ENCODE measurements at places on chromosomes 11 and 22. TPM values are rescaled to one million over a fixed set of nuclear protein-coding genes. Genes with fewer than 3 reads are reported as not detected.

Gene LMNTD2
- 4.0 TPM for total RNA-seq

Gene ACR
- 0.07 TPM for total RNA-seq

Gene MMP12
- total RNA-seq = not detected

Gene PYGM
- 2.9 TPM for total RNA-seq

- DNase-seq = peak; percentile 97
These were observed 486 bp downstream of the PCNX3 start for GRCh38 chr11:65615950-65616574.

DNA sequence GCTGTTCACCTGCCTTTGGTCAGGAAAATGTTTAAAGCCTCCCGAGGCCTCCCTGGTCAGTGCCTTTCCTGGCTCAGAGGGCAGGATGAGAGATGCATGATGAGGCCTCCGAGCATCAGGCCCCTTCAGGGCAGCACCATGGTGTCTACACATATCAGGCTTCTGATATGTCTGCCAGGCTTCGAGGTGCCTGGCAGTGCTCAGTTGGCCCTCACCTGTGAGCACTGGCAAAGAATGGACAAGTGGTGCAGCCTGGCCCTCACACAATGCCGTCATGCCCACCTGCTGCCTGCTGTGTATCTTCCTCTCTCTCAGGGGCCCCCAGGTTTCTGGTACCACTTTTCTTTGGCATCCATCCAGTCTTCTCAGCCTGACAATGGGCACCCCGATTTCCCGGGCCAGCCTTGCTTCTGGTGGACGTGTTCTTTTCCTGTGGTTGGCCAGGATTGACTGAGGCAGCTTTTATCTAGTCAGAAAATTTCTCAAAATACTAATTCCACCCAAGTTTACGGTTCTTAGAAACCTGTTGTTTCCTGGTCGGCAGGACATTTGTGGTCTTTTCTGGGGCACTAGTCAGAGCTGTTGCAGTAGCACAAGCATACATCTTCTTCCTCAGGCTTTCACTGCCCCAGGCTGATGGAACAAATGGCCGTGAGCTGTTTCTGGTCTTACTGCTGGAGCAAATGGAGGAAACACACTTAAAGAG lies 76.8 kb upstream of the SUSD2 start:
- DNase-seq = no peak

DNA sequence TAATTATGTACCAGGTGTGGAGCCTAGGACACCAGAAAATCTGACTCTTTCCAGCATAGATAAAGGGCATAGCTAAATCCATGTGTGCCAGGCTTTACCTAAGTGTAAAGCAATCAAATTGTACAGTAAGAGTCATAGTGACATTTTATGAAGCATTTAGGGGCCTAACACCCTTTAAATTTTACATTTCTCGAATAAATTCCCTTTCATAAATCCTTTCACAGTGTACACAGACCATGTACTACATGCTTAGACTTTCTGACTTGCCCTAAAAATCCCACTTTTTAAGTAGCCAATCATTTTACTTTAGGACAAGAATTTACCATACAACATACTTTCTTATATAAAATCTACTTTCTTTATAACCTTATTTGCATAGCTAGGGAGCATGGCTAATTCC lies 727.6 kb upstream of the LUZP2 start:
- DNase-seq = no peak

DNA sequence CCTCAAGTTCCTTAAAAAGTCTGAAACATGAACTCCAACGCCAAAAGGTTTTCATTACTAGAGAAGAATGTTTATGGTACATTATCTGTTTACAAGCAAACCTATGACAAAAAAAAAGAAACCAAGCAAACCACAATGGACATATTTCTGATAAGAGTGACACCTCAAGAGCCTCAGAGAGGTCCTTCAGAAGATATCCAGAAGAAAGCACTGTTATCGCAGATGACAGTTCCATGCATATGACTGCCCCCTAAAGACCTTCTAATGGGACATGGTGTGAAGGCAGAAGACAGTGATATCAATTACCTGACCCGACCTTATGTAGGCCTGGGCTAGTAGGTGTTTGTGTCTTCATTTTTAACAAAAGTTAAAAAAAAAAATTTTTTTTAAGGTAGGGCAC lies 3.1 kb downstream of the HDHD5 start:
- no peak for DNase-seq

GRCh38 chr22:32203181-32204039 lies 1.5 kb downstream of the RFPL2 start:
- peak; percentile 58 for DNase-seq

DNA sequence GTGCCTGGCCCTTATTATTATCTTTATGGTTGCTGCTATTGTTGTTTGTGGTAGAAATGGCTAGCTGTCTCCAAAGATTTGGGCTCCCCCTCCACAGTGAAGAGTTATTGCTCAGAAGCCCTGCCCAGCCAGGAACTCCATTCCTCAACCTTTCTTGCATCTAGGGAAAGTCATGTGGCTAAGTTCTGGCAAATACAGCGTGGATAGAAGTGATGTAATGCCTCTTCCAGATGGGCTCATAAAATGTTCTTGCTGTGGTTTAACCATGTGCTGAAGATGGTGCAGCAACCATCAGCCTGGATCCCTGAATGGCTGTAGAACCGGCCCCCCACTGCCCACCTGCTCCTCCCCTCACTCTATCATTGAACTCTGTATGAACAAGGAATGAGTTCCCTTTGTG lies 203.5 kb upstream of the E2F8 start:
- DNase-seq = no peak

- no peak for DNase-seq
These were observed 24.8 kb upstream of the NRIP3 start for GRCh38 chr11:9028581-9028980.

GRCh38 chr11:70038034-70038834 lies 39.9 kb upstream of the ANO1 start:
- DNase-seq = no peak
